ENCODE measurements at places on chromosomes 12 and 14.
A peak's percentile ranks its signal among the peaks of the same experiment; 100 is the strongest.

- DNase-seq = no peak
Measured at GRCh38 chr12:48824112-48824511, 5.8 kb downstream of the CACNB3 start.

GRCh38 chr12:26878661-26879119 lies 45.7 kb upstream of the ITPR2 start:
- peak; percentile 84 for DNase-seq

GRCh38 chr12:57240926-57241401 lies 10.0 kb downstream of the STAC3 start:
- DNase-seq = no peak

GRCh38 chr12:96400631-96401075 lies 414 bp upstream of the CDK17 start:
- no peak for DNase-seq

DNA sequence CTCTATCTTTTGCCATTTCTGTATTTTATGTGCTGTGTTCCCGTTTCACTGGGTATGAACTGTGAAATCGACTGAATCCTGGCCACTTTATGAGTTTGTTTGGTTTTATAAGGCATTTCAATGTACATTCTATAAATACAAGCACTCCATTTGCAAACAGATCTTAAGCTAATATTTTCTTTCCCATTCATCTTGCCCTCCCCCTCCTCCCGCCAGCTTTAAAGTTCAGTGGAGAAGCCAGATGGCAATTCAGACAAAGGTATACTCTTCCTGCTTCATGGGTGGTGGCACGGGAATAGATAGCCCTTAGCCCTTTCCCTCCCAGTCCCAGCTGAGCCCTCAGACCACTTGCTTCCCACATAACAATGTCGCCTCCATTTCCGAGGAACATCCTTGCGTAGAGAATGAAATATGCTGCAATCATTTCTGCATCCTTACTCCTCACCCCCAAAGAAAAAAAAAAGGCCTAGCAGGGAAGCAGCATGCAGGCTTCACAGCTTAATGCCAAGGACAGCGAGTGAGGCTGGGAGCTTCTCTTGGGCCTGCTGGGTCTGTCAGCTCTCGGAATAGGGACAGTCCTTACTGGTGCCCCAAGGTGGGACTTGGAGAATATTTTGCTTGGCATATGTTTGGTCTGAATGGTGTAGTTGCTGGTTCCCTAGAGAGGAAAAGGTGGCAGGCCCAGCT lies 52.8 kb upstream of the SRSF5 start:
- DNase-seq = no peak

All from heart right ventricle (tissue), 16 donors.